NCI-H187 (cell line): ENCODE measurements at places on chromosomes 1 and 21.

- DNase-seq, result no peak
These were observed 143.4 kb upstream of the C8B start for GRCh38 chr1:57109247-57109646.

GRCh38 chr21:44375761-44376241, 22.4 kb downstream of the TRPM2 start:
- no peak for DNase-seq

GRCh38 chr1:226990133-226990716, 50.1 kb downstream of the COQ8A start:
- no peak for DNase-seq

DNA sequence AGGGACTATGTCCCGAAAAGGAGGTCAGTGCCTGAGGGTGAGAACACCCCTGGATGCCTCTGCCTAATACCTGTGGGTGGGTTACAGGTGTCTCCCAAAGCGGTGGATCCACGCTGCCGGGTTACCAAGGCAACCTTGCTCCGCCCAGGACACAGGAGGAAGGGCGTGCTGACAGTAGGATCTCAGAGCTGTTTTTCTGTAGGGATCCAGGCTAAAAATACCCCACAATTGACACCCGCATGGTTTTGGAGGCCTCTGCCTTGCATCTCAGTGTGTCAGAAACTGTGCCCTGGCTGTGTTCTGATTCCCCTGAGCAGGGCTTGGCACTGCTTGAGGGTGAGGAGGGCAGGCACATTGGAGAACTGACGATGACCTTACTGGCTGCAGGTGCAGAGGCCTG, 118.0 kb downstream of the IER5 start:
- no peak for DNase-seq

- no peak for DNase-seq
These were observed 40.4 kb downstream of the UBR4 start for GRCh38 chr1:19169642-19170041.

DNA sequence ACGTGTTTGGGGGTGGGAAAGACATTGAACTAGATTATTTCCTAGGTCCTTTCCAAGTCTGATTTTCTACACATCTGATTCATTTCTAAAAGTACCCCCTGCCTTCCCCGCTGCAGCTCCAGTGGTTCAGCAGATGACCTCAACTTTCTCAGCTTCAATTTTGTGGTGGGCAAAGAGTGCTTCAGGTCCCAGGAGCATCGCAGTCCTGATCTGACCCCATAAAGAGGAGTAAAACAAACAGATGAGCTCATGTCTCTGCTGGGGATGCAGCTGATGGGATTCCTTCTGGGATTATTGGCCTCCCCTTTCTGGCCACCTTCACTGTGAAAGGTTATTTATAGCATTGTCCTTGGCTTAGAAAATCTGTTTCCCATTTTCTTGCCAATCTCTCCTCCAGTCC, 337.0 kb upstream of the PLXNA2 start:
- no peak for DNase-seq

GRCh38 chr1:20017741-20018140, 38.3 kb upstream of the PLA2G2A start:
- DNase-seq, result no peak

DNA sequence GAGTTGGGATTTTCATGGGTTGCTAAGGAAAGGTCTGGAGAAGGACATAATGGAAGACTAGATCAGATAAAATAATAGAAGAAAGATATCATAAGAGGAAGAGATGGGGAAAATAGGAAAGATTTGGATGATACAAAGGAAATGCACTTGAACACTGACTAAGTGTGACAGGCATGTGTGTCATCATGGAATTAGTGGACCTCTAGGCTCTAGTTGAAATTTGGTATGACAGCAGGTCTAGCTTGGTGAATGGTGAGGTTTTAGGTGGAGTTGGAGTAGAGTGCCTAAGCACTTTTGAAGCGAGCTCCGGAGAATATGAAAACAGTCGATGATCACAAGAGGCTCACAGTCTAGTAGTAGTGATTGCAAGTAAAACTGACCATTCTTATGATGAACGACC, 73.0 kb upstream of the PTGS2 start:
- DNase-seq, result no peak

DNA sequence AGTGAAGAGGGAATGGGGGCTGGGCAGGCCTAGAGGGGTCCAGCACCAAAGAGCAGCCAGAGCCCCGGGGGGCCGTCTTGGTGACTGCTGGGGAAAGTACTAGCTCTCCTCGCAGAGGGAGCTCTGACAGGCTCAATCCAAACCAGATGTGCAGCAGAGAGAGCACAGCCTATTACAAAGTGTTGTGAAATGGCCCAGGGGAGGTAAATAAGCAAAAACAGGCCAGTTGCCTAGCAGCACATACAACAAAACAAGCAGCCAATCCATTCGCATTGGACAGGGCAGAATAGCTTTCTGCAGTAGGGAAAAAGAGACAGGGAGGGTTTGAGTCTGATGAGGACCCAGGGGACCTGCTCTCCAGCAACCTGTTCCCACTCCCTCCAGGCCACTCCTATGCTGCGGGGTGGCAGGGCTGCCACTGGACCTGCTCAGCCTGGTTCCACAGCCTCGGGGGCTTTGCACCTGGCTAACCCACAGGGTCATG, 239.6 kb upstream of the FGGY start:
- DNase-seq, result no peak

DNA sequence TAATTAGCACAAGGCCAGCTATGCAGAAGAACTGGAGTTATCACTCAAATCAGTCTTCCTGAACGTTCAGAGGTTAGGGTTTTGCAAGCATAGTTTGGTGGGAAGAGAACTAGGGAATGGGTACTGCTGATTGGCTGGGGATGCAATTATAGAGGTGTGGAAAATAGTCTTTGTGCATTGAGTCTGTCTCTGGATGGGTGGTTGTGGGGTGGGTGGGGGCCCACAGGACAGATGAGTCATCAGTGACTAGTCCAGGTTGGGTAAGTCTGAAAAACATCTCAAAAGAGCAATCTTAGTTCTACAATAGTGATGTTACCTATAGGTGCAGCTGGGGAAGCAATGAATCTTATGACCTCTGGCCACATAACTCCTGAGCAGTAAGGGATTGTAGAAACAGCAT, 89.7 kb upstream of the HMCN1 start:
- DNase-seq, result no peak

- DNase-seq, result no peak
These were observed 31.6 kb downstream of the ZMYND12 start for GRCh38 chr1:42424201-42424600.

DNA sequence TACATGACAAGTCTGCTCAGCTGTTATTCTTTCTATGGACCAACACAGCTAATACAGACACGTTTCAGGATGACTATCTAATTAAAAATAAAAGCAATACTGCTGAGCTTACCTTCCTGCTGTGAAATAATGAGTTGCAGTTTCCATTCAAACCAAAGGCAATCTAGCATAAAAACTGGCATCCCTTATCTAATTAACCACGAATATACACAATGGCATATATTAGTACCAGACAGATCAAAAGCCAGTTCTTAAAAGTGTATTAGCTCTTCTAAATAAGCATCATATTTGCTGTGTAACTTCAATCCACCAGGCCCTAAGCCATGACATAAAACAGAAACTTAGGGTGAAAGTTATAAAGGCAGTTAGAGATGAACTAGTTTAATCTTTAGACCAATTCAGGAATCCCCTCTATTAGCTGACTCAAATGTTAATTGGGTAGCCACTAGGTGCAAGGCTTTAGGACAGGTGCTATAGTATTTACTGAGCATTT, 20.6 kb downstream of the TESK2 start:
- DNase-seq, result no peak

GRCh38 chr1:167800251-167800650, 78.5 kb downstream of the MPZL1 start:
- no peak for DNase-seq

- DNase-seq, result no peak
These were observed 51.4 kb downstream of the PTBP2 start for GRCh38 chr1:96772972-96773371.

DNA sequence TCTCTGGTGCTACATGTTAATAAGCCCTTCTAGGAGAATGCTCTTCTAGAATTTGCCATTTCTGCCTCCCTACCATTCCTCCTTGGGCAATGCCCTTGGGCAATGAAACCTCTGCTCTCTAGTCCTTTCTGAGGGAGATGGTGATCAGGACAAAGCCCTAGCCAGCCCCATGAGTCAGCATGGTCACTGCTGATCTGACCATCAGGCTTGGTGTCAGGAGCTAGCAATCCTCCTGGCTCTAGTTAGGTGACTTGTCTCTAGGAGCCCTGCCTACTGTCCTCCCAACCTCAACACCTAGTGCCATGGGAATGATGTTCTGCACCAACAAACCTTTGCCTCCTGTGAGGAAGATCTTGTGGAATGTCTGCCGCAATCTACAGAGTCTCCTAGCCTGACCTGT, 89.8 kb downstream of the NMNAT2 start:
- no peak for DNase-seq

GRCh38 chr1:193083365-193084088, 21.7 kb downstream of the GLRX2 start:
- DNase-seq, result no peak

GRCh38 chr1:154869351-154870114, 548 bp downstream of the KCNN3 start:
- DNase-seq, result peak; percentile 63

DNA sequence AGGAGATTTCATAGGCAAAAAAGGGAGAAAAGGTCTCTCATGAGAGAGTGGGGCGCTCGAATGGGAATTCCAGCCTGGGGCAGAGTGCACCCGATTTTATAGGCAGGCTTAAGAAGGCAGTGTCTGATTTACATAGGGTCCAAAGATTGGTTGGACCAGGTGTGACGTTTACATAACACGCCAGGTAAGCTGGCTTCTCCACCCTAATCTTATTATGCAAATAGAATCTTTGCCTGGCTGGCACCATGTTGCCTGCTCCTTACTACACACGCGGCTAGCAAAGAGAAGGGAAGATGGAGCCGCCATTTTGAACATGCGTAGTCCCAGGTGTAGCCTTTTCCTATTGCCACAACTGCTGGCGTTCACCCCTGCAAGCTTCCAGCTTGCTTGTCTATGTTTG, 103.7 kb downstream of the SLC16A1 start:
- DNase-seq, result no peak

- no peak for DNase-seq
These were observed 726.5 kb upstream of the ADAMTS5 start for GRCh38 chr21:27693376-27693775.

GRCh38 chr1:108881369-108881768, 4.6 kb downstream of the GPSM2 start:
- DNase-seq, result no peak

DNA sequence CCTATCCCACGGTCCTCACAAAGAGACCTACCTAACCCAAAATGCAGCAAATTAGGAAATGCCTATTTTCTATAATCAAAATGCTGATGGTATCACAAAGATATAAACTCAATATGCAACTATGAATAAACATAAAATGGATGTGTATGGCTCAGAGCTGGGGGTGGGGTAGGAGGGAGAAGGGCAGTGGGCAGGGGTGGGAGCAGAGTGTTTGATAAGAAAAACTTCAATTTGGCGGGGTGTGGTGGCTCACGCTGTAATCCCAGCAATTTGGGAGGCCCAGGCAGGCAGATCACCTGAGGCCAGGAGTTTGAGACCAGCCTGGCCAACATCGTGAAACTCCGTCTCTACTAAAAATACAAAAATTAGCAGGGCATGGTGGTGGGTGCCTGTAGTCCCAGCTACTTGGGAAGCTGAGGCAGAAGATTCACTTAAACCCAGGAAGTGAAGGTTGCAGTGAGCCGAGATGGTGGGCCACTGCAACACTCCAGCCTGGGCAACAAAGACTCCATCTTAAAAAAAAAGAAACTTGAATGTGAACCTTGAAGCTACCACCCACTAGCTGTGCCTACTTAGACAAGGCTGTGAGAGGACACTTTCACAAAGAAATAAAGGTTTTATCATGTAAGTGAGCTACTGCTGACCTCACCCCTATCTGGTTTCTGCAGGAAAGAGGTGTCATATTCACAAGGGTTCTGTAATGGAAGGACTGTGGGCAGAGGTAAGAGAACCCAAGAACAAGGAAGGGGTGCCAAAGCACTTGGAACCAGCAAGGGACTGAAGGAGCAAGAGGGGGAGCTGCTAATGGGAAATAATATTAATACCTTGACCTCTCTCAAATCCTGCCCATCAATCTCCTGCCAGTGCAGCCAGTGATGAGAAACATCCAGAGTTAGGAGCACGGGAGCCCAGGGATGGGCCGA, 53.0 kb downstream of the HLCS start:
- DNase-seq, result no peak

DNA sequence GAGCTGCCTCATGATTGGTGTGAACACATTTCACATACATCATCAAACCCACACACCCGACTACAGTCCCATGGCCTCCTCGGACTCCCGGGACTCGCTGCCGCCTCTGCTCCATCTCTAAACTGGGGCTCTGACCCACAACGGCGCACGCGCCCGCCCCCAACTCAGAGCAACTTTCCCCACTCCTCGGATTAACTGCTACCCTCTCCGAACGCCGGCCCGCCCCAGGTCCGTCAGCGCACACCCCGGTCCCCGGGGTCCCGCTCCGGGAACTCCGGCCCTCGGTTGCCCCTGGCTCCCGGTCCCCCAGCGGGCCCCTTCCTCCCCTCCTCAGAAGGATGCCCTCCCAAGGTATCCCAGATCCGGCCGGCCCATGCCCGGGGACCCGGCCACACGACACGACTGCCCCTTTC, 740 bp downstream of the DSTYK start:
- DNase-seq, result peak; percentile 55

DNA sequence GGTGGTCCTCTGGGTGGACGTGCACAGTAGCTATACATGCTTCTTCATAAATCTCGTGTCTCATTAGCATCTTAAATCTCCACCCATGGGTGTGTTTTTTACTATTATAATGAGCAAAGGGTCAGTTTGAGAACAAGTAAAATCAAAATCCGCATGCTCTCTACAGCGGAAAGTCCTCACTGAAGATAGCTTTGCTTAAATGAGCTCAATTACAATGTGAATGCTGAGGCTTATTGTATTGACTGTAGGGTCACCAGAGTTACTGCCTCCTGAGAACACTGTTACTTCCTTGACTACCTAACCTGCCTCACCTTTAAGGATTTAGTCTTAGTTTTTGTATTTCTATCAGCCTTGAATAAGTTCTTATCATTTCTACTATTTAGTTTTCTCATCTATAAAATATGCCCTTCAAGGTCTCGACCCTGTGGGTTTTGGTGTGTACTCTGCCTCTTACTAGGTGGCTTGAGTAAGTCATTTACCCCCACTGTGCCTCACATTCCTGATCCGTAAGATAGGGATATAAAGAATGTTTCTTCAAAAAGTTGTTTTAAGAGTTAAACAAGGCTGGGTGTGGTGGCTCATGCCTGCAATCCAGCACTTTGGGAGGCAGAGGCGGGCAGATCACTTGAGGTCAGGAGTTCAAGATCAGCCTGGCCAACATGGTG, 7.9 kb downstream of the SLAMF7 start:
- no peak for DNase-seq

GRCh38 chr1:184405094-184405800, 18.4 kb downstream of the C1orf21 start:
- no peak for DNase-seq

- DNase-seq, result no peak
These were observed 21.0 kb upstream of the SCAF4 start for GRCh38 chr21:31752967-31753366.

DNA sequence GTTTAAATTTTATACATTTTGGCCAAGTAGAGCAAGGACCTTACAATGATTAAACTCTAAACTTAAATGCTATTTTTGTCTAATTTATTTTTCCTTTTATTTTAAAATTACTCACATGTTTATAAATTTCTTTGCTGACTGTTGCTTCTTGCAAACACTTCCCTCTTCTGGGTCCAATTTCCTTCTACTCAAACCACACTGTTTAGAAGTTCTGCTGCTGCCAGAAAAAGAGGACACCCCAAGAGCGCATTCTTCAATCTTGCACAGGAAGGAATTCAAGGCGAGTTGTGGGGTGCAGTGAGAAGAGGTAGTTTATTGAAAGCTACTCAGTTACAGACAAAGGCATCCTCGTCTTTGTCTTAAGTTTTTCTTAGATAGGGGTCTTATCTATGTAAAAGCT, 88.5 kb upstream of the NEK7 start:
- DNase-seq, result no peak
